NCI-H345 (cell line): ENCODE measurements at places on chromosomes 2 and 18.

DNA sequence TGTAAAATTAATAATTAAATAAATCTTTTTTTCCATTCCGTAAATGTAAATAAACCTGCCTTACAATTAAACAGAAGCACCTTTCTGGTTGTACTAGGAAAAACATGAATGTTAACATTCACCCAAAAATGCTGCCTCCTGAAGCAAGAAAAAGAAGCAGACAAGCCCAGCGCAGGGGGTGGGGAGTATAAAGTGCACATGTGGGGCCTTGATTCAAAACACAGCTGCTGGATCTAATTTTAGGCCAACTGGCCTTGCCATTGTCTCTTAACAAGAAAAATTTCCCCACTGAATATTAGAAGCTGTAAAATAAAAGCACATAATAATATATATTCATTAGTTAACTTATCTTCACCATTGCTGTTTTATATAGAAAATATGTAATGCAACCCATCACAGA lies 28.3 kb downstream of the TCF4 start:
- no peak for DNase-seq

DNA sequence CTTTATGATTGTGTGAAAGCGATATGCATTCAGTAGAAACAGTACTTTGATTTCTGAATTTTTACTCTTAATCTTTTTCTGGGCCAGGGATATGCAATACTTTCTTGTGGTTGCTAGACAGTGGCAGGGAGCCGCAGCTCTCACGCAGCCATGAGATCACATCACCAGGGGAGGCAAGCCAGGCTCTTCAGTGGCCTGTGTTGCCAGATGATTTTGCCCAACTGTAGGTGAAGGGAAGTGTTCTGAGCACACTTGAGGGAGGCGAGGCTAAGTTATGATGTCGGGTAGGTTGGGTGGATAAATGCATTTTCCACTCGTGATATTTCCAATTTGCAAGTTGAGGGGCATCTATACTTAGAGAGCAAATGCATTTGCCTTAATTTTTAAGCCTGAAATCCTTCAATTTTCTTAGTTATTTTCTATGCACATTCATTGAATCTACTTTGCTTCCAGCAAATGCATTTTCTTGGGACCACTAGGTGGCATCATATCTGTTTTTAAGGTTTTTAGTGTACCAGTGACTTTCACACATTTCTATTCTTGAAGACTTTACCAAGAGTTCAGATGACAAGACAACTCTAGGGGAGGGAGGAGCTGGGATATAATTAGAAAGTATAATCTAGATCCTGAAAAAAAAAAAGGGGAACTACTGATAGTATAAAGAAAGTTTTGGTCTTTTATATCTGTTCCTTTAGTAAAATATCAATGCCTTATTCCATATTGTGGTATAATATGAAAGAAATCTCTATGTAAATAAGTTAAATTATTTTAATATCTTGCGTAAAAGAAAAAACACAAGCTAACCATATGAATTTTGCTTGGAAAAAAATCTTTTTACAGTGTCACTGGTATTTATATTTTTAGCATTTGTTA lies 643.3 kb downstream of the SOCS6 start:
- peak; percentile 57 for DNase-seq

DNA sequence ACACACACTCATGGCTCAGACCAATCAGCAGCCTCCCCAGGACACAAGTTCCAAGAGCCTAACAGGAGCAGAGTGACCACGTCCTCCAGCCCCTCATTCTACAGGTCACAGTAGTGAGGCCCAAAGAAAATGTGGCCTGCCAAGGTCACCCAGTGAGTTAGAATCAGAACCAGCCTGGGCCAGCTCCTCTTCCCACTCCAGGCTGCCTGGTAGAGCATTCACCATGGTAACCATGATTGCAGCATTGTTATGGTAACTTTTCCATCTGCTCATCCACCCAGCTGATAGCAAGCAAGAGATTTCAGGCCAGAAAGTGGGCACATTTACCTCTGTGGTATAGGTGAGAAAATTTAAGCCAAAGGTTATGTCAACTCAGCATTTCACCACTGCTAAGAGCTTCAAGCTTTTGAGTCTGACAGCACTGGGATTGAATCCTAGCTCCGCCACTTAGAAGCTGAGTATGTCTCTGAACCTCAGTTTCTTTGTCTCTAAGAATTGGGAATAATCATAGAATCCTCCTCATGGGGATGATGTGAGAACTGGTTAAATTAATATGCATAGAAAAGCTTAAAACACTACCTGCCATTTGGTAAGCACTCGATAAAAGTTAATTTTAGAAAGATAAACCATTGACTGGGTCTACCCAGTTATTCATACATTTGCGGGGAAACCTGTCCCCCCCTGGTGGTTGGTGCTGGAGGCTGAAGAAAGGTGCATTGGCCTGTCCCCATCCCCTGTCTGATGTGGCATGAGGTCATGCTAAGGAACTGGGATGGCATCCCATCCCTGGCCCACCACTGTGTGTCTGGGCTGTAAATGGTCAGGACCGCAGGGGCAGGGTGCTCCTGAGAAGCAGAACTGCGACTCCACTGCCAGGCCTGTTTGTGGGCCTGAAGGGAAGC lies 181.5 kb downstream of the KLHL29 start:
- DNase-seq, result no peak

- DNase-seq, result no peak
Measured at GRCh38 chr2:240584486-240585031, 2.0 kb upstream of the CAPN10 start.

- DNase-seq, result no peak
Measured at GRCh38 chr2:98442488-98442887, 2.2 kb upstream of the INPP4A start.
